ENCODE measurements at places on chromosomes 13 and 19. TPM values are rescaled to one million over a fixed set of nuclear protein-coding genes. Genes with fewer than 3 reads are reported as not detected.
A peak's percentile ranks its signal among the peaks of the same experiment; 100 is the strongest.

GRCh38 chr19:292281-292884 lies 1.2 kb upstream of the PLPP2 start:
- DNase-seq, result no peak

GRCh38 chr13:60211548-60211947 lies 47.8 kb upstream of the DIAPH3 start:
- DNase-seq, result no peak

DNA sequence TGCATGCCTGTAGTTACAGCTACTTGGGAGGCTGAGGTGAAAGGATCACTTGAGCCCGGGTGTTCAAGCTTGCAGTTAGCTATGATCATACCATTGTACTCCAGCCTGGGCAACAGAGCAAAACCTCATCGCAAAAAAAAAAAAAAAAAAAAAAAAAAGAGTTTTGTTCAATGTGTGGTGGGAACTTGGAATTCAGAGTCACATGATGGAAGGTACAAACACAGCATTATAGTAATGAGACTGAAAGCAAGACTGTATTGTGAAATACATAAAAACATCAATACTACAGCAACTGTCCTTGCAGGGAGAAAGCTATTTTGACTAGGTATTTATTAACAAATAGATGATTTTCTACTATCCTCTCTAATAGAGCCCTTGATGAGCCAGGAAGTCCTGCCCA lies 393.2 kb downstream of the DLEU7 start:
- no peak for DNase-seq

DNA sequence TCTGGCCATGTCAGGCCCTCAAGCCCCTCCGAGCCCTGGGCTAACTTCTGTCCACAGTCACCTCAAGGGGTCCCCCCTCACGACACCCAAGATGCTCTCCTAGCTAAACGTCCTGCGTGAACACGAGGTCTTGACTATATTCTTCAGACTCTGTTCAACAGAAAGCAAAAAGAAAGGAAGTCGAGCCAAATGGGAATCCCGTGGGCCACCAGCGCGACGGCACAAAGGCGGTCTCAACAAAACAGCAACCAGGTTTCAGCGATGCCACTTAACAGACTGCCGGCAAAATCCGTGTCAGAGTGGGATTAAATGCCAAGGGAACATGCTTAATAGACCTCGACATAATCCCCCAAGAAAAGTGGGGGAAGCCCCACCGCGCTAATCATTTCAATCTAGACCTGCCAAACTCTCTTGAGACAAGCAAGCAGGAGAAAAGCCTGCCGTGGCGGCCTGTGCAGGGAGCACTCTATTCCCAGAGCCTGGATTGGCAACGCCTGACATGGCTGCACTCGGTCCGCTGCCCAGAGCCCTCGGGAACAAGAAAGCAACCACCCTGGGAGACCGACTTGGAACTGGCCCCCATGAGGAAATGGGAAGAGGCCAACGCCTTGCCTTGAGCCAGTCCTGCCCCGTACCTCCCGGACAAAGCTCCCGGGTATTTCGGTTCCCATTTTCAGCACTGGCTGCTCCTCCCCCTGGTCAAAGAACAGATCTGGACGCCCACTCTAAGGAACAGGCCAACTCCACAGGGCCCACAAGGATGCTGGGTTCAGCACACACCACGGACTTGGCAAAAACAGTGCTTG lies 16.0 kb downstream of the ZC3H4 start:
- DNase-seq, result no peak

- no peak for DNase-seq
These were observed 124.0 kb upstream of the FNDC3A start for GRCh38 chr13:48851707-48852106.

DNA sequence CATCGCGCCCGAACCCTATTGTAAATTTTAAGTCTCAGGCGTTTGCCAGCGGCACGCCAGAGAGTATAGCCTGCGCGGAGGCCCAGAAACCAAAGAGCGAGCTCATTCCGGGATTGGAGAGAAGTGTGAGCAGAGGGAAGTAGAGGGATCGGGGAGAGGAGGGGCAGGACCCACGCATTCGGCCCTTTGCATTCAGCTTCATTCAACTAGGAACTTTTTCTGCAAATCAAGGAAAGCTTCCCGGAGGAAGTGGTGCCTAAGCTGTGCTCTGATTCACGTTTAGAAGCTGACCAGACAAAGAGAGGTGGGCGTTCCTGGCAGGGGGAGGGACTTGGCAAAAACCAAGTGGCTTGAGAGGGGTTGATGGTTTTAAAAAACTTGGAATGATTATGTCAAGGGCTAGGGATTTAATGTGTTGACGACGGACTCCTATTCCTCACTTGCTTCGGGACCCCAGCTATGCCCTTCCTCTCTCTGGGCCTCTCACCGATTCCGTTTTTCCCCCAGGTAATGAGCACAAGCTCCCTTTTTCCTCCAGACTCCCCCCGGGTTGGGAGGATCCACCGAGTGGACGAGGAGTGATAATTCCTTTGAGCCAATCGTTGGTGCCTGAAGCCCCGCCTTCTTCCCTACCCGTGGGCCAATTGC lies 811 bp upstream of the PRMT1 start:
- peak; percentile 39 for DNase-seq

The CAPN12 gene
- 14.9 TPM for total RNA-seq

The HMG20B gene
- total RNA-seq, result 51.0 TPM
